Putamen (tissue), 1 donor: ENCODE measurements at places on chromosomes 12 and 14.

GRCh38 chr12:25436206-25437030, 116.7 kb downstream of the LMNTD1 start:
- peak; percentile 66 for DNase-seq

- no peak for DNase-seq
Observed at GRCh38 chr12:41189395-41190251, 1.5 kb downstream of the PDZRN4 start.

- DNase-seq, result no peak
Observed at GRCh38 chr14:99562856-99563748, 40.9 kb downstream of the CCDC85C start.

GRCh38 chr14:75486318-75486717, 36.0 kb upstream of the BATF start:
- no peak for DNase-seq

DNA sequence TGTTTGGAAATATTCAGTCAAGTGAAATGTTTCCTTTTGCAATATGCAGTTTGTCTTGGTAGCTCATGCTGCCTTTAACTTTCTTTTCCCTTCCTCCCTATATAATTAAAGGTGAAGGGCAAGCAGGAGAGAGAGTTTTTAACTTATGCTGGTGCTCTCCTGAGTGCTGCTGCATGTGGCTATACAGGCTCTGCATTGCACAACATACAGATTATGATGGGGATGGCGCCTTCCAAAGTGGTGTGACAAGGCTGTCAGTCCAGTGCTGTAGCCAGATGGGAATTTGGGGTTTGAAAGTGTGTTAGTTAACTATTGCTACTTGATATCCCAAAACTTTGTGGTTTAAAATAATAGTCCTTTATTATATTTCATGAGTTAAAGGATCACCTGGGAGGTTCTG, 199.0 kb downstream of the ATP23 start:
- no peak for DNase-seq

DNA sequence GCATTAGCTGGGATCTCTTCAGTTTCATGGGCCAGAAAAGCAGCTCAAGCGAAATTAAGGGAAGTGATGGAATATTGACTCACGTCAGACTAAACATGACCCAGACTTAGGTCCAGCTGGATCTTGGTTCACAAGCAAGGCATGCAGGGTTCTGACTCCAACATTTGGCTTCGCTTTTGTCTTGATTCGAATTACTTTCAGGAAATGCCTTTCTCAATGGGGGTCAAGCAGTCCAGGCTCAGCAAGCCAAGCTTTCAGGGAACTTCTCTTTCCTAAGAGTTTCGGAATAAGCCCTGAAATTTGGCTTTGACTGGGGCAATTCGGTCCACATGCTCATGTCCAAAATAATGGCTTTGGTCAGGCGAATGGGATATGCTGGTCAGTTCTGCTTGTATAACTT, 678.7 kb upstream of the TMEM132C start:
- DNase-seq, result no peak

- DNase-seq, result no peak
Observed at GRCh38 chr12:4214877-4215228, 58.7 kb upstream of the CCND2 start.
